ENCODE measurements at places on chromosomes 7 and 10. TPM values are rescaled to one million over a fixed set of nuclear protein-coding genes. Genes with fewer than 3 reads are reported as not detected.

Gene LRRN3
- not detected for total RNA-seq

Gene CXCL12
- total RNA-seq, result 0.97 TPM

Gene ZEB1
- total RNA-seq, result 76.6 TPM

Gene GPRIN2
- total RNA-seq, result 0.31 TPM

- no peak overlapping the region for H3K27ac ChIP-seq
- no peaks in the 10 kb centered on the region for H3K36me3 ChIP-seq
- H3K4me1 ChIP-seq, result no peaks in the 10 kb centered on the region
Observed at GRCh38 chr7:121752706-121753105, 120.3 kb upstream of the PTPRZ1 start.

DNA sequence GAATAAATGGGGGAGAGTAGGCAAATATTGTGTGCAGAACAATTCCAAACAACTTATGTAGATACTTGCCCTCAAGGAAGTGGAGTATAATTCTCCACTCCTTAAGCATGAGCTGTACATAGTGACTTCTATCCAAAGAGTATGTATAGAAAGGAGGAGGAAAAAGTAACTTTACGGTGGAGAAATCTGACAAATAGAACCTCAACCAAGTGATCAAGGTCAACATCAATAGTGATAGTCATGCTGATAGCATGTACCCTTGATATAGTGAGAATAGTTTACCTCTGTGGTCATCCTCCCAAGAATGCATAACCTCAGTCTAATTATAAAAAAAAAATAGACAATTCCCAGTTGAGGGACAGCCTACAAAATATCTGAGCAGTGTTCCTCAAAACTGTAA, 89.1 kb upstream of the NANOS1 start:
- no peak overlapping the region for H3K27ac ChIP-seq
- DNase-seq, result no peak
- no peak overlapping the region for H3K4me3 ChIP-seq
- peaks cover 1% of the 10 kb centered on the region for H3K27me3 ChIP-seq

DNA sequence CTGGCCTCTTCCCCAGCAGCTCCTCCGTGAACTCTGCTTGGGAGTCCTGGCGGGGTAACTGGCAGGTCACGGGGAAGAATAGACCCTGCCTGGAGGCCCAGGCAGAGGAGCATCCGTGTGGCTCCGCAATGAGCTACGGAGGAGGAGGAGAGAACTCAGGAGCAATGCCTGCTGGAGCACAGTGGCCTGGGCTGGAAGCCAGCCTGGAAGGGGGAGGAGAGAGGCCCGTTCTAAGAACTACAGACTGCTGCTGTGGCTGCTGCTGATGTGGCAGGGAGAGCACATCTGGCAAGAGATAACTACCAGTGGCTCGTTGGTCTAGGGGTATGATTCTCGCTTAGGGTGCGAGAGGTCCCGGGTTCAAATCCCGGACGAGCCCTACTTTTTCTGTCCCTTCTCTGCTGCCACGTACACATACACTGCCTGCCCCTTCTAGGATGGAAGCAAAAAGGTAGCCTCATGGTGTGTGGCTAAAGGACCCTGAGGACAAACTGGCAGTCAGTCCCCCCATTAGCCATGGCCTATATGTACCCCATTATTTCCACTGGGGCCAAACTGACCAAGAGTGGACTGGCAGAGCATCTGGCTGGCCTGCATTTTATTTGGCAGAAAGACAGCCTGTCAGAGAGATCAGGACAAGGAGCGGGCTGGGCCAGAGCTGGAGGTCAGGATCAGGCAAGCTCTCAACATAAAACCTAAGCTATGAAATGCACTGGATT, 7.7 kb upstream of the OPN1SW start:
- peak overlapping the region; percentile 63 for H3K4me3 ChIP-seq
- H3K36me3 ChIP-seq, result peaks cover 4% of the 10 kb centered on the region

DNA sequence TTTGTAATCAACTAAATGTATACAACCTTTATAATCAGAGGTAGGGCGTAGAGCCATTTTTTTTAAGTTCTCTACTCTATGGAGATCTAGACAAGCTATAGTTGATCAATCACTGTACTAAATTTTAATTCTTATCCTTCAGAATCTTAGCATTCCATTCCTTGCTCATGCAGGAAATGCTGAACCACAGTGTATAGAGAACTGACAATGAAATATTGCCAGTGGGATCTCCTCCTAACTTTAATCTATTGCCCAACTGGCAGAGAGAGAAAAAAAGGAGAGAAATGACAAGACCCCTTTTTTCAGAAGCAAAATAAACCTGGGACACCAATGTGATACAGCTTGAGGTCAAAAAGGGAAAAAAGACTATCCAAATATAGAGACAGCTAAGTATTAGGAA, 26.4 kb upstream of the PPP3CB start:
- H3K27me3 ChIP-seq, result peaks cover 3% of the 10 kb centered on the region
- DNase-seq, result no peak
- no peak overlapping the region for H3K4me3 ChIP-seq
- H3K36me3 ChIP-seq, result peaks cover 59% of the 10 kb centered on the region

Measured in endothelial cell (in vitro differentiated cells).